ENCODE measurements at places on chromosomes 7 and 10.
A peak's percentile ranks its signal among the peaks of the same experiment; 100 is the strongest.

DNA sequence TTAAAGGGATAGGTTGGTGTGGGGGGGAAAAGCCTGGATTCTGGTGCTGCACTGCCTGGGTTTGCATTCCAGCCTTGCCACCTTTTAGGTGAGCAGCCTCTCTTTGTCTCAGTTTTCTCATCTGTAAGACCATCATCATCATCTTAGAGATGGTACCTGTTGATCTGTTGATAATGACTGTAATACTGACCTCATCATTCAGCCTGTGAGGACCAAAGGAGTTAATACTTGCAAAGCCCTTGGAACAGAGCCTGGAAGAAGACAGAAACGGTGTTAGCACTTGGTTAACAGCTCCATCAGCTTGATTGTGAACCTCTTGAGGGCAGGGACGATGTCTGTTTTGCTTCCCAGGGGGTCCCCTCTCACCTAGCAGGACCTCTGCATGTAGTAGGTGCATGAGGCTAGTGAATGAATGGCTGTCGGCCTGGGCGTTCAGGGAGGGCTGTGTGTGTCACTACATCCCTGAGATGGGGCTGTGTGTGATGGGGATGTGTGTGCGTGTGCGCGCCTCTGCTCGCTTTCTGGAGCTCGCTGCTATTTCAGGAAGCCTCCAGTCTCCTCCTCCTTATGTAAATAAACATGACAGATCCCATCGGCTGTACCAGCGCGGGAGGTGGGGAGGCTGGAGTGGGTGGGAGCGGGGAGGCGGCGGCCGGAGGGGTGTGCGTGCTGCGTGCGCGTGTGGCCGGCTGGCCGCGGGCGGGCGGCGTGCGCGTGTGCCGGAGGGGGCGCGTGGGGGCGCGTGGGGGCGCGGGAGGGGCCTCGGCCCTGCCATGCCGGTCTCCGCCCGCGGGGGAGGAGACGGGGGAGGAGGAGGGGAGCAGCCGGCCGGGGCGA is 61.2 kb downstream of the NEURL1 start:
- no peak for DNase-seq

DNA sequence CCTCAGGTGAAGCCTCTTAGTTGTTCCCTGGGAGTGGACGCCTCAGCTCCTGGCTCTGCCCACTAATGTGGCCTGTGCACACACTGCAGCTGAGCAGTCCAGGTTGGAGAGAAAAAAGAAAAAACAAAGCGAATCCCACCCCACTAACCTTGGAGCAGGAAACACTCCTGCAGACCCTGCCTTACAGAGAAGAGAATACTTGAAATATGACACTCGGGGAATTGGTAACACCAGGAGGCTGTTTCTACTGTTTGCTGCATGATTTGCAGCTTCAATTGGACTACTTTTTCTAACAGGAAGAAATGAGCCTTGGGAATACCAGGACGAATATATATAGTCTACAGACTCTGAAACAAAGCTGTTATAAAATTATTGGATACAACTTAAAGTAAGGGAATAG is 22.2 kb downstream of the CDHR3 start:
- no peak for DNase-seq

DNA sequence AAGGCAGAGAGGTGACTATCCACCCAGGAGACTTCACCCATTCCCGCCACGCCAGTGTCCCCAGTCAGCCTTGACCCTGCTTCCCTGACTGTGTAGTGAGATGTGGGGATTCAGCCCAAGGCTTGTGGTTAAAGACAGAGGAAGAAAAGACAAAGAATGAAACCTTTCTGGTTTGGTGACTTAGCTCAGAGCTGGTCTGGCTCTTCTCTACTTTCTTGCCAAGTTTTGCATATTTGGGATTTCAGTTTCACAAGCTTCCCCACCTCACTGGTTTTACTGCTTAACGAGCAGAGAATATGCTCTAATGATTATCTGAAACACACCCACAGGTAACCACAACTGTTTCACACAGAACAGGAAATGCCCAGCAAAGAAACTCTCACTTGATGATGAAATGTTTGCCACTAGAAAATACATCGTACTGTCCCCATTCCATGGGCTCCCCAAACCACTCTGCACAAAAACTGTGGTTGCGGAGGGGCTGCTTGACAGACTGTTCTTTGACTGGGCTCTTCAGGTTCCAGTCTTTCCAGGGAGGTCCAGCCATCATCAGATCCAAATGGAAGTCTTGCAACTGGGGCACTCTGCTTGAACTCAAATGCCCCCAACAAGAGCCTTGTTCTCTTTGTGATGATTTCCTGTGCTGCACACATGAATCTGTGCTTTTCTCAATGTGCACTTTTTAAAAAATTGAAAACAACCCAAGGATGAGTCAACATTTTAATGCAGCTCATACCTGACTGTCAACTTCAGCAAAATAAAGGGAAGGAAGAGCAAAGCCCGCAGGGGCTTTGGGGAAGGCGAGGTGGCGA is 95.5 kb downstream of the CTBP2 start:
- no peak for DNase-seq

DNA sequence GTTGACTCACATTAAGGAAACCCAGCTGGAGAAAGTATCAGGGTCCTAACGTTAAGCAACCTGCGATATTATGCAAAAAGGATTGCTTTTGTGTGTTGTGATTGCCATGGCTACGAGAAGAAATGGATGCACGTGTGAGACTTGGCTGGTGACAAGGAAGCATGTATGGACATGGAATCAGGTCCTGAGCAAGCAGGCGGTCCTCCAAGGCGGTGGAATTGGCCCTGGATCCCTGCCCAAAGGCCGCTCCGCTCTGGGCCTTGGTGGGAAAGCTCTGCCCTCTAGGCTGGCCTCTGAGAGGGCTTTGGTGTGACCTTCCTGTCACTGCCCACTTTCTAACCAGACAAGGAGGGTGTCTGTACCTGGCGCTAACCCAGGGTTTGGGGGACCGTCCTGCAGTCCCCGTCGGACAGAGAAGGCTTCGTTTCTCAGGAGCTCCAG is 192.1 kb downstream of the EBF3 start:
- no peak for DNase-seq

DNA sequence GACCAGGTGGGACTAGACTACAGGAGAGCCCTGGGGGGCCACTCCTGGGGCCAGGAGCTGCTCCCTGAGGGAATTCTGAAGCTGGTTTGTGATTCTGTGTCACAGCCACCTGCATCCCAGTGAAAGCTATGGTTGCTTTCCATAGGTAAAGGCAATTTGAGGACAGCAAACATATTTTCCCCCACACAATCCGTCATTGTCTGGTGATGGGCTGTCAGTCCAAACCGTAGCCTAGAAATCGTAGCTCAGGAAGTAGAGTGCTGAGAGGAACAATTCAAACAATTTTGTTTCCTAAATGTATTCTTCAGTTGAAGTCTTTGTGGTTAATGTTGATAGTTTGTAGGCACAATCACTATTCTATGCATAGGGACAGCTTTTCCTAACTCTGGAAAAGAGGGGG is 106.0 kb upstream of the INSYN2A start:
- no peak for DNase-seq

- DNase-seq: no peak
These were observed 41.2 kb upstream of the TNS3 start for GRCh38 chr7:47622946-47623640.

DNA sequence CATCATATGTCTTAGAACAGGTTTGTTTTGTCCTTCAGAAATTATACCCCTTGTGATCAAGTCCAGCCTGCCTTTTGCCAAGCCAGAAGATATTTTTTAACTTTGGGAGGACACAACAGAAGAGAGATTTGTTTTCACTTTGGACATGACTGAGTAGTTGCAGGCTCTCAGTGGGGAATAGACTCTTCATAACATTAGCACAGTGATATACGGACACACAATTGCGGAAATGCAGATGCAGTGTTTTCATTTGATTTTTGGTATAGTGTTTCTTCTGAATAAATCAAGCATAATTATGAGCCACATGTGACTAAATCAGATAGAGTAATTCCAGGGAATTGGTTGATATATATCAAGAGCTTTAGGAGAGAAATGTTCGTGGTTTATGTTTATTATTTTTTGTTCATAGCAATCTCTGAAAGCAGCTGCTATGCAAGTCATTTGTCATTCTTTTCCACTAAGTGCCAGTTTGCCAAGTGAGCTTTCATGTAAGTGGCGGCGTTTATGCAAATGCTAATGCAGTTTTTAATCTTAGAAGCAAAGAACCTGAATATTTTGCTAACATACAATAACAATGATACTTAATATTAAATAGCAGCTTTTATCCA is 69.6 kb upstream of the HDAC9 start:
- no peak for DNase-seq

GRCh38 chr7:97024209-97025129 is at the start of gene DLX5:
Gene DLX5 (minus strand): TSS chr7:97024831. CDS start chr7:97024623, 208 bp downstream.
- no peak for DNase-seq

DNA sequence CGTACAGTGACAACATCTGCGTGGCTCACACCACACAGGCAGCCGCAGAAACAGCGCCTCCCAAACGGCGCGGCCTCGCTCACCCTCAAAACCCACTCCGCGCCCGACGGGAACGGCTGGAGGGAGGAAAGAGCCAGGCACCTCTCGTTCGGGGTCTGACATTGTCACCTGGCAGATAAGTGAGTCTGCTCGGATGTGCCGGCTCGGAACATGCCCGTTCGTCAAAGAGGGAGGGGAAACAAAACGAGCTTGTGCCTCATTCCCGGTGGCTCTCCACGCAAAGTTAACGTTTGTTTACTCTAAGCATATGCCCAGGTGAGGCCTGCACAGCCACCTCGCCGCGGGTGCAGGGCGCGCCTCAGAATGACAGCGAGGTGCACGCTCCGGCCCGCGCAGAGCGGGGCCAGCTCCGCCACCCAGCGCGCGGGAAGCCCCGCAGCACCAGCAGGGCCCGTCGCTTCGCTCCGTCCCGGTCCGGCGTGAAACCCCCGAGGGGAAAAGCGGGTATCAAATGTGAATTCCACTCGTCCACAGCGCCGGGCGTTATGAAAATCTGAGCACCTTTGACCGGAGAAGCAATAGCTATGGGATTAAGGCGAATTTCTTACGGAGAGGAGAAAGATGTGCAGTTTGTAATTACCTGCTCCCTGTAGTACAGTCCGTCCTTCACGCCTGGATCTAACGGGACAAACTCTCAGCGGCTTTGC is 13.1 kb downstream of the CNPY1 start:
- no peak for DNase-seq

GRCh38 chr7:134690614-134691504 is 44.2 kb downstream of the BPGM start:
- no peak for DNase-seq

DNA sequence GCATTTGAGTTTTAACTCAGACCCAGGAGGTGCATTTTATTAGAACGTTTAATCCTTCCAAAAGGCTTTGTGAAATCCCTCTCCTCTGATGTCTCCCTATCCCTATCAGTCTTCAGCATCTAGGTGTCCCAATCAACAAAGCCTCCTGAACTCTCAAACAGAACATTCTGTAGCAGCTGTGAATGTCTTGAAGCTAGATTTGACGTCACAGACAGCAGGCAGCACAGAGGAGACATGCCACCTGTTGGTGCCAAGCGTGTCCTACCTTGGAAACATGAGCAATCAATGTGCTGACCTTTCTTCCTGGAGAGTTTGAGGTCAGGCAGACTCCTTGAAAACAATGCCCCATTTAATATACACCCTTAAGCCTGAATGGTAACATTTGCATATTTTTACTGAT is 125.5 kb downstream of the RNLS start:
- DNase-seq: no peak

DNA sequence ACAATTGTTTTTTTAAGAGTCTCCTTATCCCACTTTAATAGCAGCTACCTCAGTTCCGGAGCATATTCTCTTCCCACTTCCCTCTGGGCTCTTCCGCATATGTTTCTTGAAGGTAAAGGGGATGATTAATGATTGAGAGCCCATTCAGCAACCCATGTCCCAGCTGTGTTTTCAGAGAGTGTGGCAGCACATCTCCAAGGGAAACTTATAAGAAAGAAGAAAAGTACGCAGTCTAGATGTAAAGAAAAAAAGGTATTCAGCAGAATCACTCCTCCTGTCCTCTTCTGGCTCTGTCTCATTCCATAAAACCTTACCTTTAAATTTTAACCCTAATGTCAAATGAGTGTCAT is 9.7 kb upstream of the ANKRD7 start:
- no peak for DNase-seq

DNA sequence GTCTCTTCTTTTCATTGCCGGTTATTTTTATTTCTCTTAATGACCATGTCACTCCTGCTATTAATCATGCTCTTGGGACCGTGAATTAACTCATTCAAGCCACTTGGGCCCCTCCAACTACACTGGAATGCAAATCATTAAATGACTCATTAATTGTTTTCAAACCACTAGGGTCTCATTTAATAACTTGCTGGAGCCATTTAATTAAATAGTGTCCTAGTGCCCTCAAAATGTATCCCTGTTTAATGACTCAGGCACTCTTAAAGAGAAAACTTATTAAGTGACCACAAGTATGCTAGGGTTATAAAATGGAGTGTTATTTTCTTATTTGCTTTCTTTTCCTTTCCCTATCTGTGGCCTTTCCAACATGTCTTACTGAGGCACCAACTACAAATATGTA is 73.0 kb downstream of the PLXDC2 start:
- no peak for DNase-seq

- no peak for DNase-seq
These were observed 27.0 kb downstream of the CALML3 start for GRCh38 chr10:5551531-5552375.

GRCh38 chr7:30252885-30253795 is 31.3 kb upstream of the ZNRF2 start:
- DNase-seq: no peak

- DNase-seq: no peak
These were observed 154.5 kb upstream of the KLF14 start for GRCh38 chr7:130888468-130888867.

- DNase-seq: no peak
These were observed 163.1 kb downstream of the PPP1R17 start for GRCh38 chr7:31850066-31850465.

GRCh38 chr10:87850742-87851205 is 12.6 kb downstream of the KLLN start:
- DNase-seq: no peak

DNA sequence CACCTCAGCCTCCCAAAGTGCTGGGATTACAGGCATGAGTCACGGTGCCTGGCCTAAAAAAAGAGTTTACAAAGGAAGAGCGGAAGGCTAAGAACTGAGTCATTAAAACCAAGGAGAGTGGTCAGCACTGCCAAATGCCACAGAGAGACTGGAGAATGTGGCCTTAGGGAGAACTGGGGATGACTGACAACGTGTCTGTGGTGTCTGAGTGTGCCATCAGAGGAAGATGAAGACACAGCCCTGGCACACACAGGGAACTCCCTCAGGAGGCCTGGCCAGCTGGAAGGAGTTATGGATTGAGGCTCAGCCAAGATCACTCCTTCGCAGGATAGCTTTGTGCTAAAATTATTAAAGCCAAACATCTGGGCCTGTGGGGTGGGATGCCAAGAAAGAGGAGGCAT is 3.9 kb upstream of the INA start:
- peak; percentile 89 for DNase-seq

DNA sequence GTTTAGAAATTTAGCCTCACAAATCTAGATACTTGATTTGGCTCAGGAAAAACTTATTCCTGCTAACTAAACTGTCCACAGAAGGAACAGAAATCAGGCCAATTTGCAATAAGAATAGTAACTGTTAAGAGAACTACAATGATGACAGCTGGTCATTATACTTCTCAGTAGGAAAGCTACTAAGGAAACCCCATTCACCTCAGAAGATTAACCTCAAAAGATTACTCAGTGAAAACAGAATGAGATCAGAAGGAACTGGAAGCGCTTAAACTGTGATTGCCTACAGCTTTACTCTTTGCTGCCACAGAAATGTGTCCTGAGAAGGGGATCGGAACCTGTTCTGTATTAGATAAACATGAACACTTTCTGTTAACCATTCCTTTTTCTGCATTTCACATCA is 24.3 kb upstream of the DNAJB12 start:
- no peak for DNase-seq

Data from HS-27A (cell line).